ENCODE measurements at places on chromosomes 5 and 9. TPM values are rescaled to one million over a fixed set of nuclear protein-coding genes. Genes with fewer than 3 reads are reported as not detected.

DNA sequence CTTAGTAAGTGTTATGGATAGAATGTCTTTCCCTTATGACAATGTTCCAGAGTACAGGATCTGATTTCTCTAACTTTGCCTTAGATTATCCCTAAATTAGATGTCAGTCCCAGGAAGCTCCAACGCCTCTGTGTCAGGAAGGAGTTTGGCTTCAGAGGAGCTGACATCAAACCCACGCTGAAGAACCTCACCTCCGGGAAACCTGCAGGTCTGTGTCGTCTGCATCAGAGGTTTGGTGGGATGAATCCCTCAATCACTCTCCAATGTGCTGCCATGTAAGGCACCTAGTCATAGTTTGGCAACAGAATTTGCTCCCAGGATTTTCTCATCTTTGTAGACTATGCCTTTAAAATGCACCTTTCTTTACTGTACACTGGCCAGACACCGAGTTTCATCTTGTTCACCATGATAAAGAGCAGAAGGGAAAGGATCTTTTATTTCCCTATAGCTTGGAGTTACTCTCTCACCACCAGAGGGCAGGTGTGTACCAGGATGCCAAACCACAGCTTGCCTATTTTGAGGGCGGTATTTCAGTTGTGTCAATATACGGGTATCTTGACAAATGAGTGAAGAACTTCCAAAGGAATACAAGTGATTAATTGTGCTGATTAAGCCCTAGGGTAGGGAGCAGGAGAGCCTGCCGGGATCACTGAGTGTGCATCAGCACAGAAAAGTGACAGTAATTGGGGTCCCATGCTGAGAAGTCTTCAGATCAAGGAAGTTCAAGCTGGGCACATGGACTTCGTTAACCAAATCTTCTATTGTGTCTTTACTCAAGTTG, 23.4 kb downstream of the MINAR2 start:
- DNase-seq, result peak; percentile 55

GRCh38 chr9:38278931-38279679, 113.4 kb upstream of the ALDH1B1 start:
- DNase-seq, result no peak

RFX3 gene
- 2.8 TPM for total RNA-seq

IGFBPL1 gene
- total RNA-seq, result not detected

DNA sequence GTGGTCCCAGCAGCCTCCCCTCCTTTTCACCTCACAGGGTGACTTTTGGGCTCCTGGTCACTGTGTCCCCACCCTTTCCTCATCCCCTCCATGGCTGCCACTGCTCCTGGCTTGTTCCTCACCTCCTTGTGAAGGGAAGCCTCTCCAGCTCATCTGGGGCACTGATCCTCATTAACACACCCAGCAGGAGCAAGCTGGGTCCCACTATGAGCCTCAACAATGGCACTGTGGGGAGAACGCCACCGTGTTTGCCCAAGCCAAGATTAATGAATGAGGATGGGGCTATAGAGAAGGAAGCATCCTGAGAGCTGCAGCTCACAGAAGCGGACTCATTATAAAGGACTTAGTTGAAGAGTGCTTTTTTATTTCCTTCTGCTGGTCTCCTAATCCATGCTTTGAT, 118.4 kb downstream of the MARCHF11 start:
- no peak for DNase-seq

NR6A1 gene
- 0.26 TPM for total RNA-seq

GRCh38 chr9:110605565-110605964, 26.0 kb upstream of the SVEP1 start:
- no peak for DNase-seq

DNA sequence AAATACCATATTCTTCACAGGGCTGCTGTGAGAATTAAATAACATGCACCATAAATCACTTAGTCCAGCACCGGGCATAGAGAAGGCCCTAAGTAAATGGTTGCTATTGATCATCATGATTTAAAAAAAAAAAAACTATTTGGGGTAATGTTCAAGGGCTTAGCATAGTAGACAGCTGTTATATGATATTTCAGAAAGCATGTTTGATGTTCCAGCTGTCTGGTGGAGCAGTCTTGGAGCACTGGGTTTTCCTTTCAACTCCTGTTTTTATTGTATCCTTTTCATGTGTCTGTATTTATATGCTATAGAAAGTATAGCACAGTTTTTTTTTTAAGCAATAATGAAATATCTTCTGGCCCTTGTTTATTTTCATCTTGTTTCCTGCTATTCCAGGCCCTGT, 28.0 kb upstream of the TOMM5 start:
- no peak for DNase-seq

DNA sequence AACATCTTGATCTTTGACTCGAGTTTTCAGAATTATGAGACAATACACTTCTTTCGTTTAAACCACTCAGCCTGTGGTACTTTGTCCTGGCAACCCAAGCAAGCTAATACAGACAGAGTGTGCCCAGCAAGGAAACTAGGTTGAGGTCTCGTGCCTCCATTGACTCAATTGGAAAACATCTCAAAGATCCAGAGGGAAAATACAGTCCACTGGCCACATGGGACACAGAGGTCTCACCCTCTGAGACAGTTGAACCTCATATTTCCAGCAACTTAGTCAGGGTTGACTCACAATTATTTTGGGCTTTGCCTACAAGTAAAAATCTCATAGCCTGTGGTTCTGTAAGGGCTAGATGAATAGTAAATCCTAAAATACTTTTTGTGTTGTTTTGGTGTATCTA, 631.5 kb downstream of the MTRR start:
- no peak for DNase-seq

GRCh38 chr9:131891598-131891997, 151.7 kb upstream of the RAPGEF1 start:
- DNase-seq, result no peak

- DNase-seq, result no peak
Observed at GRCh38 chr9:69975681-69976080, 68.0 kb upstream of the MAMDC2 start.

TBC1D13 gene
- total RNA-seq, result 7.4 TPM
